Activated CD4-positive, alpha-beta T cell treated with anti-CD3 and anti-CD28 coated beads, Interleukin-2, Interleukin-6, amounts not matched to agents 100 ng/mL and 50 ng/mL, durations not matched to agents 16 hours and 8 hours (primary cell): ENCODE measurements at places on chromosomes 1 and 21.

- peak; percentile 28 for DNase-seq
Observed at GRCh38 chr1:87084244-87084836, 169.9 kb downstream of the HS2ST1 start.

- DNase-seq = no peak
Observed at GRCh38 chr21:22804151-22804550, 1805.9 kb downstream of the NCAM2 start.

GRCh38 chr1:160167056-160167455, 15.7 kb downstream of the ATP1A4 start:
- DNase-seq = no peak

- no peak for DNase-seq
Observed at GRCh38 chr1:162187687-162188276, 118.3 kb downstream of the NOS1AP start.

- no peak for DNase-seq
Observed at GRCh38 chr1:112625696-112626095, 6.1 kb downstream of the CAPZA1 start.

GRCh38 chr1:116825207-116825719, 71.0 kb downstream of the CD2 start:
- DNase-seq = no peak

- peak; percentile 12 for DNase-seq
Observed at GRCh38 chr1:180365039-180365438, 135.0 kb downstream of the LHX4 start.

DNA sequence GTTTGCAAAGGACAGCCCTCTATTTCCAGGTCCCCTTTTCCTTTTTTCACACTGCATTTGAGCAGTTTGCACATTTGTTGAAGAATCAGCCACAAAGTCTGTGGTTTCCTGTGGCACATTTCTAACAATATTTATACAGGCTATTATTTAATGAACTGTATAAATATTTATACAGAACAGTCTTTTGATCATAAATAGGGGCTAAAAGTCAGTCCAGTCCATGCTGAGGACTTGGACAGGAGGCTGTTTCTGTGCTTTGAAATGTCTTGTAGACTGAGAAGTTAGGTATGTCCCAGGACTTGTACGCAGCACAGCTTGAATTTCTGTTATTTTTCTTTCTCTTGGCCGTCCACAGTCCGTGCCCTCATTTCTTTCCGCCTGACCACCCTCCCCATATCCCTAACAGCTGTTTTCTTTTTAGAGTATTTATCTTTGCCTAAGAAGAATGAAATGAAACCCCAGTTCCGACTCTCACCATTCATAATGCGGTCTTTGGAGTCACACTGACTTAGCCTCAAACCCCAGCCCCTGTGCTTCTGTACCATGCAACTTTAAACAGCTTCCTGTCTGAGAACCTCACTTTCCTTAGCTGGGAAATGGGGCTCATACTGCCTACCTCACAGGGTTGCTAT, 19.7 kb downstream of the FGGY start:
- DNase-seq = no peak

GRCh38 chr1:7679159-7679872, 91.8 kb upstream of the VAMP3 start:
- no peak for DNase-seq

DNA sequence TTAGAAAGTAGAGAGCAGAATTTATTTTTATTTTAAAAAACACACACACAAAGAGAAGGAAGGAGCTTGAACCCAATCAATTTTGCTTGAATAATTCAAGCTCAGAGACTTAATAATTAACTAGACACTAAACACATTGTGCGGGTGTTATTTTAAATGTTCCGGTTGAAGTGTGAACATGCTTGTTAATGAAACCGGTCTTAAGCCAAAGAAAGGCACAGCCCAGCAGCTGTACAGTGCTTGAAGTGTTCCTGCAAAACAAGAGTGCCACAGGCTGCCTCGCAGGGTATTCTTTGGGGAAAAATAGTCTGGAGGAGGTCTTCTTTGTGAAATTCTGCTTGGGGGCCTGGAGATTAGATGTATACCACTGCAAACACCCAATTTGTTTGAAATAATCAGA, 2.2 kb upstream of the CDC42BPA start:
- no peak for DNase-seq

- no peak for DNase-seq
Observed at GRCh38 chr1:118018060-118018459, 88.5 kb downstream of the WDR3 start.

DNA sequence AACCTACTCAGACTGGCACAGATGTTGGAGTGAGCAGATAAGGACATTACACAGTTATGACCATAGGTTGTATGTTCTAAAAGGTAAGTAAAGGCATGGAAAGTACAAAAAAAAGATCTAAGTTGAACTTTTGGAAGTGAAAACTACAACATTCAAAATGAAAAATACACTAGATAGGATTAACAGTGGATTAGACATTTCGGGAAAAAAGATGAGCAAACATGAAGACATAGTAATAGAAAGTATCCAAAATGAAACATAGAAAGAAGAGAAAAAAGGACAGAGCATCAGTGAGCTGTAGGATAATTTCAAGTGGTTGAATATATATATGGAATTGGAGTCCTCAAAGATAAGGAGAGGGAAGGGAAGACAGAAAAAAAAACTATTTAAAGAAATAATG, 34.0 kb upstream of the CR2 start:
- DNase-seq = no peak

- DNase-seq = no peak
Observed at GRCh38 chr1:32465578-32465933, 684 bp downstream of the ZBTB8B start.

DNA sequence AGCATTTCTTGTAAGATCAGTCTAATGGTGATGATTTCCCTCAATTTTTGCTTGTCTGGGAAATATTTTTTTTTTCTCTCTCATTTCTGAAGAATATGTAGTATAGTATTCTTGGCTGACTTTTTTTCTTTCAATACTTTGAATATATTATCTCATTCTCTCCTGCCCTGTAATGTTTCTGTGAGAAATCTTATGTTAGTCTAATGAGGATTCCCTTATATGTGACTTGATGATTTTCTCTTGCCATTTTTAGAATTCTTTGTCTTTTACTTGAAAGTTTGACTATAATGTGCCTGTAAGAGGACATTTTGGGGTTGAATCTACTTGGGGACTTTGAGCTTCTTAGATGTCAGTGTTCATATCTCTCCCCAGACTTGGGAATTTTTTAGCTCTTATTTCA, 40.0 kb upstream of the PCBP3 start:
- no peak for DNase-seq

- peak; percentile 9 for DNase-seq
Observed at GRCh38 chr1:231844986-231845502, 218.5 kb downstream of the DISC1 start.

DNA sequence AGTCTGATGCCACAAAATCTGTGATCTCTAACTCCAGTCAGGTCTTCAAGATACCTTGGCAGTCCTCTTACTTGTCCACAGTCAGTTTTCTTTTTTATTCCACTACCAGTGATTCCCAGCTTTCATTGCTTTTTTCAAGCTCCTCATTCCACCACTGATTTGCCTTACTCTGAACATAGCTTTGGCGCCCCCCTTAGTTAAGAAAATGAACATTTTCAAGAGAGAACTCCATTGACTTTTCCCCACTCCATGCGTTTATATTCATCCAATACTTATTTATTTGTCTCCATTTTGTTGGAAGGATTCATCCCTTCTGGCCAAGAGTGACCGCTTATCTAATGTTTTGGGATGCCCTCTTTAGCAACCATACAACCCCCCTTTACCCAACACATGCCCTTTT, 33.9 kb upstream of the IPO9 start:
- peak; percentile 8 for DNase-seq

GRCh38 chr1:43194509-43194908, 22.4 kb downstream of the CFAP57 start:
- DNase-seq = no peak

DNA sequence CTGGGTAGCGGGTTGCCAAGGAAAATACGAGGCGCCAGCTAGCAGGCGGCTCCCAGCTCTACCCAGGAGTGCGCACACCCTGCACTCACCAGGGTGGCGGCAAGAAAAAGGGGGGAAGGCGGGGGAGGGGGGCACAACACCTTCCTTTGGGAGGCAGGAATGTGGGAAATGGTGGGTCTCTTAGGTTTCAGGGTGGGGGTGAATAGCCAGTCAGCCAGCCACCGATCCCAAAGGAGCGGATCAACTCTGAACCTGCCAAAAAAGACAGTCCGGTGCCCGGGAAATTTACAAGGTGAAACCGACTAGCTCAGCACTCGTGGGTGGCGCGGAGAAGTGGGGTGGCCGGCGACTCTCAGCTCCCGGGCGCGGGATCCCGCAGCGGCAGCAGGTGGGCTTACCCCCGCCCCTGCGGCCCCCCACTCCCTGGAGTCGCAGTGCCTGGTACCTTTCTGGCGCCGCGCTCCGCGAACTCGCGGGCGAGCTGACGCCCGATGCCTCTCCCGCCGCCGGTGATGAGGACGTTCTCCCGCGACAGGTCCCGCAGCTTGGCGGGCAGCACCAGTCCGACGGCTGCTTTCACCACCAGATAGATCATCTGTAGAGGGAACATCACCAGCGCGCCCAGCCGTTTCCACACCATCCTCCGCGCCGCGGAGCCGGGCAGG, 1.2 kb downstream of the DHRS3 start:
- DNase-seq = peak; percentile 36

- DNase-seq = no peak
Observed at GRCh38 chr1:208497866-208498541, 253.8 kb upstream of the PLXNA2 start.

DNA sequence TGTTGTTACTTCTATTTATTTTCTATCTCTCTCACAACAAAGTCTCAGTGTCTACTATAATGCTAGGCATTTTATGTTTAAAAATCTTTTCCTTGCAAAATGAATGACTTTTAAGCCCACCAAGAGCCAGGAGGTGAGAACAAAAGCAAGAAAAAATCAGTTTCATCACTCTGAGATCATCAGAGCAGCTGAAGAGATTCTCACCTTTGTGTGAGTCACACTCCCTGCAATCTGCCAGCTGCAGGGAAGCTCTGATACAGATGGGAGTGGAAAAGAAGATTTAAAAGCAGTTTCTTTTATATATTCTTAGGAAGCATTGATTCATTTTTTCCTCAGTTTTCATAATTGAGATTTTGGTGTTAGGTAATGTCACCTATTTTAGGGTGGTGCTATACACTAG, 107.6 kb downstream of the LHX9 start:
- DNase-seq = no peak

- no peak for DNase-seq
Observed at GRCh38 chr1:54703471-54703870, 12.2 kb upstream of the TTC4 start.

GRCh38 chr1:67264152-67264551, 43.5 kb upstream of the IL12RB2 start:
- no peak for DNase-seq

DNA sequence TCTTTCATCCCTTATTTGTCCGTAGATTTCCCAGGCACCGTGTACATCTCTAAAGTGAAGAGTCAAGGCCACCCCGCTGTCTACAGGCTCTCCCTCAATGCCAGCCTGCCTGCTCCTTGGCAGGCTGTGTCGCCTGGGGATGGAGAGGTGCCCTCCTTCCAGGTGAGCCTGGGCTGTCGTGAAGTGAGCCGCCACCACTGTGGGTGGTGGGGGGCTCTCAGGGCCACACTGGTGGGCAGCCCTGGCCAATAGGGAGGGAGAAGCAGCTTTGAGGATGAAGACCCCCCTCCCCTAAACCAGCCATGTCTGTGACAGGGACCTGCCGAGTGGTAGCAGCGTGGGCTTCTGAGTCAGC, 46.2 kb downstream of the DISP3 start:
- no peak for DNase-seq

GRCh38 chr1:66585002-66585401, 51.0 kb downstream of the SGIP1 start:
- DNase-seq = no peak

DNA sequence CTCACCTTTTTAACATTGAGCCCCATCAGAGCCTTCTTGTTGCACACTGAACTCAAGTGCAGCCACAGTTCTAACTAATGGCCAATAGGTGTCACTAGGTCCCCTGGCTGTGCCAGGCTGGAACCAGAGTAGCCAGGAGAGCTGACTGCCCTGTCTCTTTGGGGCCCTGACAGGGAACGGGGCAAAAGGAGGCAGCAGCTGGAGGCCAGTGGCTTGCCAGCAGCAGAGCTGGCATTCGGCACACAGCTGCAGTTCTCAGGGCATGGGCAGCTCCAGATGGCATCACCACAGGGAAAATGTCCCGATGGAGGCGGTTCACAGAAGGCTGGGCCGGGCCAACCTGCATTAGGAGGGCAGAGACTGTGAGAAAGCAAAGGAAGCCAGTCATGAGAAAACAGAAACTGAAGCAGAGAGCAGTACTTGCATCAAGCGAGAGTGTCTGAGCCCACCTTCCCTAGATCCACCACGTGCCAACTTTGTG, 188.6 kb downstream of the FCRL5 start:
- DNase-seq = peak; percentile 22

GRCh38 chr1:176691251-176692228, 228.6 kb downstream of the PAPPA2 start:
- DNase-seq = peak; percentile 45

- DNase-seq = no peak
Observed at GRCh38 chr1:12738934-12739333, 7.1 kb upstream of the CFAP107 start.

DNA sequence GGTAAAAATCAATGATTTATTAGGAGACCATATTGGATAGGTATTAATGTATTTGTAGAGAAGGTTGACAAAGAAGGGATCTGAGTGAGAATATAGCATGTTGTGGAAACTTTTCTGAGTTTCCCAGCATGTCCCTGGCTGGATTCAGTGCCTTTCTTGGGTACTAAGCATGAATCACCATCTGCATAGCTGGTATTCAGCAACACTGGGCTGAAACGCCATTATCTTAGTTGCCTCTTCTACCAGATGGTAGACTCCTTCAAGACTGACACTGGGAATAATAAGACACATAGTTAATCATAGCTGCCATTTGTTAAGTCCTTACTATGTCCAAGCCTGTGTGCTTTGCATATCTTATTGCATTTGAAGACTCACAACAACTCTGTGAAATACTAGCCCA, 45.5 kb downstream of the ATP5PF start:
- no peak for DNase-seq

DNA sequence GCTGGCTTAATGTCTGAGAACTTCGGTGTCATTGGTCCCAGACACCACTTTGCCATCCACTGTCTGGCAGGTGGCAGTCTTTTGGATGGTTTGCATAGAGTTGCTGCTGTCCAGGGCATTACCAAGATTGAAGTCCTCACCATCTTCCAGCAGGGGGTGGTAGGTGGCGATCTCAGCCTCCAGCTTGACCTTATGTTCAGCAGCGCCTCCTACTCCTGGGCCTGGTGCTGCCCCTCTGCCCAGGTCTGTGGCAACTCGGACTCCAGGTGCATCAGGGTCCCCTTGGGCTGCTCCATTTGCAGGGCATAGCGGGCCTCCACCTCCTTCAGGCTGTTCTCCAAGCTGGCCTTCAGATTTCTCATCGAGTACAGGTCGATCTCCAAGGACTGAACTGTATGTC, 573.3 kb upstream of the NCAM2 start:
- DNase-seq = no peak

DNA sequence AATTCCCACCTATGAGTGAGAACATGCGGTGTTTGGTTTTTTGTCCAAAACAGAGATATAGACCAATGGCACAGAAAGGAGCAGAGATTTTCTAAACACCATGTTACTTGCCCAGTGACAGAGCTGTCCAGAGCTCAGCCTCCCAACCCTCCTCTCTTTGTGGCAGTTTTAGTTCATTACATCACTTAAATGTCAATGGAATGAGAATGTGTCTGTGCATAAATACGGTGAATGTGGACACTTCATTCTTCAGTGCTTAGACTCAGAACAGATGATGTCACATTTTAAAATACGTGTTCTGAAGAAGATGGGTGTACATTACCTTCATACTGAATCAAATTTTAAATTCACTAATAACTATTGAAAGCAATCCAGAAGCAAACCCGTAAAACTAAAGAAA, 374.9 kb downstream of the DSCAM start:
- DNase-seq = no peak
